ENCODE measurements at places on chromosomes 3 and 15.

- no peak for DNase-seq
These were observed 34.7 kb upstream of the BNIP2 start for GRCh38 chr15:59723687-59724346.

DNA sequence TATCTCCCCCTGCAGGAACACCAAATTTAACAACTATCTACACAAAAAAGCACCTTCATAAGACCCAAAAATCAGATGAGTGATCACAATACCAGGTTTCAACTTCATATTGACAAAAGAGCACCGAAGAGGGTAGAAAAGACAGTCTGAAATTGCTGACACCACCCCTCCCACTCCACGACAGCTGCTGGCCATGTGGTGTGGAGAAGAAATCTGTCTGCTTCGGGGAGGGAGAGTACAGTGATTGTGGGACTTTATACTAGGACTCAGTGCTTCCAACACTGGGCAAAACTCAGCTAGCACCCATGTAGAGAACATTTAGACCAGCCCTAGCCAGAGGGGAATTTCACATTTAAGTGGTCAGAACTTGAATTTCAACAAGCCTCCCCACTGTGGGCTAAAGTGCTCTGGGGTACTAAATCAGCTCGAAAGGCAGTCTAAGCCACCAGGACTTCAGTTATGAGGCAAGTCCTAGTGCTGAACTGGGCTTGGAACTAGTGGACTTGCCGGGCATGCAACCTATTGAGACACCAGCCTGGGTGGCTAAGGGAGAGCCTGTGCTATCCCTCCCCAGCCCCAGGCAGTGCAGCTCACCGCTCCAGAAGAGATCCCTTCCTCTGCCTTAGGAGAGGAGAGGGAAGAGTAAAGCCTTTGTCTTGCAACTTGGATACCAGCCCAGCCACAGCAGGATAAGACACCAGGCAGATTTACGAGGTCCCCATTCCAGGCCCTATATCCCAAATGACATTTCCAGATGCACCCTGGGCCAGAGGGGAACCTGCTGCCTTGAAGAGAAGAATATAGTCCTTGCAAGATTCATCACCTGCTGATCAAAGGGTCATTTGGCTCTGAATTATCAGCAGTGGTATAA, 44.6 kb upstream of the POU1F1 start:
- DNase-seq = no peak

- no peak for DNase-seq
These were observed 216.2 kb upstream of the CHRNA7 start for GRCh38 chr15:31814082-31814481.

DNA sequence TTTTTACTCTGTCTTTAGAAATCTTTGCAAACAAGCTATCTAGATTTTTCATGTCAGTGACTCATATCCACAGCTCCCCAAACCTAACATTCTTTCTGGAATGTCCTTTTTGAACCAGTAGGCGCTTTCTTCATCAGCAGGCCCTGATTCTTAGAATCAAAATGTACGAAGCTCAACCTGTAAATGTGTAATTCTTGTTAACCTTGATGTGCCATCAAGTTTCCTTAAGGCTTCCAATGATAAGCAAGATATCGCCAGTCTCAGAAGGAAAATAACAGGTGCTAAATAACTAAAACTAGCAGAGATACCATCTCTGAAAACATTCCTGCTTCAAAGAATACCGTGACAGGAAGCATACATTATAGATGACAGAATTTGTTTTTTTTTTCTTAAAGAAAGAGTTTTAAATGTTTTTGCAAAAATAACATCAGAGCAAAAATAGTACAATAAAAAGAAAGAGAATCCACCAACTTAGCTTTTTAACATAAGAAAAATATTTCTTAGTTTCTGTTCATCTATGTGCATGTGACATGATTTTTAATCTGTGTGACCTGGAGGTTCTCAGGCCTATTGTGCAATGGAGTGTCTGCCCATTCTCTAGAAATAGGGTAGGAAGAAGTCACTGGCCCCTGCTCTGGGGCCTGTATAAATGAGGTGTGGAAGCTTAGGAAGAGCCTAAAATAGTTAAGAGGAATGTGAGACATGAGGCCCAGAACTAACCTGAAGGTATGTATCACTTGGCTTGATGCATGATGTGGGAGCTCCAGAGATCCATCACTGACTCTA, 14.7 kb upstream of the SECISBP2L start:
- DNase-seq = no peak

DNA sequence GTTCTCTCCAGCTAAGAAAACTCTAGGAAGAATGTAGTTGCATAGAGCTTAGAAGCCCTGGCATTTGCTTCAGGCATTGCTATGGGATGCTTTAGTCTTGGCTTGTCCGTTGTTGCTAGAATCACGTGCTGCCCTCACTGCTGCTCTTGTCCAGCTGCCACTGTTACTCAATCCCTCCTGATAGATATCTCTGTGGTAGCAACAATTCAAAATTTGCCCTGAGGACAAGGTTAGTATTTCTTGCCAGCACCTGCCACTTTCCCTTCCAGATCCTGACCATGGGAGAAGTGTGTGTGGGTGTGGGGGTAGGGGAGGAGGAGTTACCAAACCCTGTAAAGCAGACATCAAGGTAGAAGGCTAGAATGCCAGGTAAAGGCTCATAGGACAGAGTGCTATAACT, 113.8 kb downstream of the PPM1L start:
- no peak for DNase-seq

DNA sequence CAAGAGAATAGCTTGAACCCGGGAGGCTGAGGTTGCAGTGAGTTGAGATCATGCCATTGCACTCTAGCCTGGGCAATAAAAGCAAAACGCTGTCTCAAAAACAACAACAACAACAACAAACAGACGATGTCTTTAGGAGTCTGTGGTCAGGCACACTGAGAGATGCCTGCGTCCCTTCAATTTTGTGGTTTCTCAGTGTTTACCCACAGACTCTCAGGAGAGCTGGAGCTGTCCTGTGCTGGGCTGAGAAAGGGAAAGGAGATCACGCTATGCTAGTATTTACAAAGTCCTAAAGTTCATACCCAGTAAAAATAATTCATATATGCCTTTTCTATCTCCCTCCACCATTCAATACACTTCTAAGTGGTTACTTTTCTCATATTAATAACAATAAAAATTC, 6.3 kb downstream of the LAMP3 start:
- no peak for DNase-seq

- DNase-seq = no peak
These were observed 743.7 kb upstream of the EPHA6 start for GRCh38 chr3:96070678-96071077.

- no peak for DNase-seq
These were observed 113.9 kb upstream of the TMCO5A start for GRCh38 chr15:37820380-37821128.

DNA sequence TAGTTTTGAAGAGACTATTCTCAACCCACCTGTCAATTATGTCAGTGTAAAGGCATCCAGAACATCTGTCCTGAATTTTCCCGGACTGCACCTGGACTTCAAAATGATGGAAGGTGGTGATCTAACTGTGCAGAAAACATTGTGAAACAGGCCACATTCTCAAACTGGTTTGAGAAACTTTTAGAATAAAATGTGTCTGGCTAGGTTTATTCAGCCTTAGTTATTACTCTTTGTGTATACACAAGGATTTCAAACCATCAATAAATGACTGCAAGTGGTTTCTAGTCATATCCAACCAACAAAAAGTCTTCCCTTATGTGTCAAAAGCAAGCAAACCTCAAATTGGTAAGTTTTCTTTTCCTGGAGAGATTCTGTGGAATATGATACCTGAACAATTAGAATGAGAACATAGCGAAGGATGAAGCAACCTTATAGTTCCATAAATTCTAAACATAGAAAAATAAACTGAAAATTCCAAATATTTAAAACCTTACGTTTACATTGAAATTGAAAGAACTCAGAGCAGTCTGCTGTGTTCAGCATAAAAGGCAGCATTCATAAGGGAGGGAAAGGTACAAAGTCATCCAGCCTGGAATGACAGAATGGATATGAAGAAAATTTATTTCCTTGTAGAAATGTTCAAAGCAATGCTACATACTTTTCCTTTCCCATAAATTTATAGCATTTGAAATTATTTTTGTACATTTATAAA, 306.6 kb upstream of the TGFBR2 start:
- DNase-seq = no peak

GRCh38 chr3:190302212-190302867, 19.9 kb downstream of the CLDN1 start:
- DNase-seq = no peak

- no peak for DNase-seq
These were observed 128.3 kb upstream of the RGMA start for GRCh38 chr15:93217343-93217742.

GRCh38 chr3:122101646-122102045, 46.5 kb downstream of the CD86 start:
- no peak for DNase-seq

GRCh38 chr3:5120446-5120845, 1.6 kb upstream of the ARL8B start:
- no peak for DNase-seq

DNA sequence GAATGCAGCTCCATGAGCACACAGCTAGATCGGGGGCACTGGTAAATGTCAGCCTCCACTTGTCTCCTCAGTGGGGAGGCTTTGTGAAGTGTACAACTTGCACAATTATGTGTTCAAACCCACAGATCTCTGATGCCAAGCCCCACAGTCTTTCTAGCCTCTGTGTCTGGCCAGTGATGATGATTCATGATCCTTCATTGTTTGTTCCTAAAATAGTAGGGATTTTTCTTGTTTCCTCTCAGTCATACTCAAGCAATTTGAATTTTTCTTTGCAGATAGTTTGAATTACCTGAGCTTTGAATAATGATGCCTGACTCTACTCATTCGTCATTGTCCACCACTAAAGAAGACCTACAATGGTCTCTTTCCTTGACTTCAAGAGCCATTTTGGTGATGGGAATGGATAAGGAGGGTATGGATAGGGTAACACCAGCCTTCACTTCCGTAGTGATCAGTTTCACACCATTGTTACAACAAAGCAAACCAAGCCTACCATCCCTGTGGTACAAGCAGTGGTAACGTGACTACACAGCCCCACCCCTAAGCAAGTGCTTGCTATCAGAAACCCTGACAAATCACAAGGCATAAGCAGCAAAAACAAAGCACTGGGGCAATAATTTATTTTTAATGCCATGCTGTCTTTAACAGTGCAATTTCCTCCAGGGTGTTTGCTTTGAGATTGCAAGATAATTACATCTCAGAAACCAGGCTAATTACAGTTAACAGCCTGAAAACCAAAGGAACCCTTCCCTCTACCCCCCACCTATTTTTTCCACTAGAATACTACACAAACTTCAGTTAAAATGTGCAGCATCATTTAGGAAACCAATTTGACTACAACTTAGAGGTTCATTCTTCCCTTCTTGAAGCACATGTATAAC, 114.1 kb upstream of the PPP2R3A start:
- DNase-seq = no peak

GRCh38 chr15:77839456-77839855, 206.7 kb upstream of the LINGO1 start:
- no peak for DNase-seq

- no peak for DNase-seq
These were observed 3.4 kb upstream of the POLG start for GRCh38 chr15:89338036-89338435.

DNA sequence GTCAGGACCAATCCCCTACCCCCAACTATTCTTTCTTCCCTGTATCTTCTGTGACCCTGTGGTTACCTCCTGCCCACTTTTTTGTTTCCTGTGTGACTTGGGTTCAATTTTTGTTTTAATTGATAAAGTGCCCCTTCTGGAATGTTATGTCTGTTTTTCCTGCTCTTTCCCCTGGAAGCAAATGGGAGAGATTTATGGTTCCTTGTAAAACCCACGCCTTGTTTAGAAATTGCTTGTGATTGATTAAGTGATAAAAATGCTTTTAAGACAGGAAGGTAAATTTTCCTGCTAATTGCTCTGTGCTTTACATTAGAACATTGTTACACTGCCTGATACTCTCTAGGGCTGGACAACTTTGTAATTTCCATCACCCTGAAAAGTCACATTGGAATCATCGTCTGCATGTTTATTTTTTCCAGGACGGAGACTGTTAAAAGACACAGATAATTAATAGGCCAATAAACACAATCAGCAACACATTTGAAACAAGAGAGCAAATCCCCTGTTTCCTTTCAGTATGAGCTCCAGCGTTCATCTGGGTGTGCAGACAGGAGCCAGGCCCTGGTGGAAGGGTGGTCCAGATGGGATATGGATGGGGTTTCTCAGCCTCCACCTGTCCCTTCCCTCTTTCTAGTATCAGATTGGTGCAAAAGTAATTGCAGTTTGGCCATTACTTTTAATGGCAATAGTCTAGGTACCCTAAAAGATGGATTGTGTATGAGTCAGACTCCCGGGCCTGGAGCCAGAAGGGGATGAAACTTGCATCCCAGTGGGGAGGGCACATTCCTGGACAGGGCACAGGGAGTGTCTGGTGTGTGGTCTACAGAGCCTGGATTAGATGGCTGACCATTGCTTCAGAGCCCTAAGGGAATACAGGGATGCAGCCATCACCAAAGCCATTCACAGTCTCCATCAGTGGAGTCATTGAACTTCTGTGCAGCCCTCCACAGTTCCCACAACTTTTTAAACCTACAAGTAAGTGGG, 58.1 kb upstream of the AGBL1 start:
- no peak for DNase-seq

DNA sequence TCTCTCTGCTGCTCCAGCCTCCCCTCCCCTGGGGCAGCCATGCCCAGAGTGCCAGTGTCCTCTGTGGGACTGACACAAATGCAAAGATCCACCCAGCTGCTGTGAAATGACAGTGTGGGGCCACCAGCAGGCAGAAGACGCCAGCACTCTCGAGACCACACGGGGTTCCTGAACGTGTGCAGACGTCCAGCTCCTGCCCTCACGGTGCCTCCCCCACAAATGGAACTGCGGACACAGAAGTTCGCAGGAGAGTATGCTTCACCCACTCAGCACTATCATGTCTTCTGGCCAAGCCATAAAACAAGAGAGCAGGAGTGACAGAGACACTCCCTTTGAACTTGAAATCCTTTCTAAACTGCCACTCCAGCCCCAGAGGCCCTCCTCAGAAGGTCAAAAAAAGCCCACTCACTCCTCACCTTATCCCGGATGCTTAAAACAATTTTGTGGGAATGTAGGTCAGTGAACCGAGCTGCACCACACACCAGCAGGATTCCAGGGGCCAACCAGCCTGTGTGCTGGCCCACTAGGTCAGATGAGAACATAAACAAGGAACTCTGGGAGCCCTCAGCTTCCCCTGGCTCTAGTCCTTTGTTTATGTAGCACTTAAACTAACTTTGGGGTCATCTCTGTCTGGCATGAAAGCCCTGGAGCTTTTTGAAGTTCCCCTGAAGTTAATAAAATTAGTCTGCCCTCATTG, 112.6 kb downstream of the DNAJB8 start:
- DNase-seq = no peak

- no peak for DNase-seq
These were observed 11.8 kb downstream of the SAMD7 start for GRCh38 chr3:169923189-169923588.

GRCh38 chr3:126468028-126468891, 7.4 kb downstream of the ZXDC start:
- no peak for DNase-seq

DNA sequence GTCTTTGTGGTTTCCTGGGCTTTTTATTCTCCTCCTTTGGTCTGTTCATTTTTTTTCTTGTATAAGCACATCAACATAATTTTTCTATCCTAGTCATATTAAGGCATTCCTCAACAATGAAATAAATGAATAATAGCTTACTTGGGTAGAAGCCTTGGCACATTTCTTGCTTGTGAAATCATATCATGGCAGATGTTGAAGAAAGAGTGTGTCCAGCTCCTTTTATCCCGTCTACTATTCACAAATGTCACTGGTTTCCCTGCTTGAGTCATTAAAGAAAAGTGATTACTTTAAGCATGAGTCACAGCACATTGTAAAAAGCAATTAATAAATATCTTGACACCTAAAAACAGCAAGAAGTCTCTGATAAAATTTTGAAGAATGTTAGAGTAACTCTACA, 42.1 kb downstream of the MINAR1 start:
- DNase-seq = no peak

Data from activated naive CD8-positive, alpha-beta T cell treated with anti-CD3 and anti-CD28 coated beads, Interleukin-2, amount 50 U/mL, for 24 hours (primary cell).